ENCODE measurements at places on chromosomes 16 and 17.

DNA sequence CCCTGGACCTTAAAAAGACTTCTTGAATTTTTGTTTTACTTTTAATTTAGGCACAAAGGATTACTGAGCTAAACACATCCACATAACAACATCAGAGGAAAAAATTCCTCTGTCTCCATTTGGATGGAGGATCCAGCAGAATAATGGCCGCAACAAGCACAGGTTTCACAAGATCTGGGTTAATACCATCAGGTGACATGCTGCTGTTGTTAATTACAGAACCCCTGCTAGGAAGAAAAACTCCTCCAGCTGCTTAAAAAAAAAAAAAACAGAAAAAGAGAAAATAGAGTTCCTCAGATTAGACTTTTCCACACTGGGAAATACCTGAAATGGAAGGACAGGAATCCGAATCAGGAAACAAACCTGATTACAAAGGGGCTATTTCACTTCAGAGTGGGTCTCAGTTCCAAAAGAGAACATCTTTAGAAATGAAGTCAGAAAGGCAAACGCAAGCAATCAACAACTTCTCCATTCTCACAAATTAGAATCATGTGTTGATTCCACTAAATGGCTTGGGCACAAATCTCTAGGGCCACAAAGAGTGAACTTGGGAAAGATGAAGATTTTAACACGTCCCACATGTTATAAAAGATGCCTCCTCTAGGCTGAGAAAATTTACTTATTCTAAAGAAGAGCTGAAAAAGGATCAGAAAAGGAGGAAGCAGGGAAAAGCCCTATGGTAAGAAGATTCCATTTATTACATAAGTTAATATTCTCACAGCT, 44.0 kb downstream of the SPOP start:
- DNase-seq = no peak

DNA sequence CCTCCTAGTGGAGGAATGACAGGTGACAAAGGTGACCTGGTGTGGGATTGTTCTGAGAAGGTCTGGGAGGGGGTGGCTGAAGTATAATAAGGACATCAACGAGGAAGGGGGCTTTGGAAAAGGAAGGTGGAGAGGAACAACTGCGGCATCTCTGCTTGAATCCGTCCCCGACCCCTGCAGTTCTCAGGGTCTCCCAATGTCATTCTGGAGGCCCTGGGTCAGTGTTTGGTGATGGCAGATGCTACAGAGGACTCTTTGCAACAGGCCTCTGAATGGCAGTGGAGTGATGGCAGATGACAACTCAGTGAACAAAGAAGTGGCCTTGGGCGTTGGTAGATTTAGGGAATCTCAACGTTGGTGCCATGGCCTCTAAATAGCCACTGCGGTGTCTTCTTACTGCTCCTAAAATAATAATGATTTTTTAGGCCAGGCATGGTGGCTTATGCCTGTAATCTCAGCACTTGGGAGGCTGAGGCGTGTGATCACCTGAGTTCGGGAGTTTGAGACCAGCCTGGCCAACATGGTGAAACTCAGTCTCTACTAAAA, 1.3 kb downstream of the ENGASE start:
- no peak for DNase-seq

DNA sequence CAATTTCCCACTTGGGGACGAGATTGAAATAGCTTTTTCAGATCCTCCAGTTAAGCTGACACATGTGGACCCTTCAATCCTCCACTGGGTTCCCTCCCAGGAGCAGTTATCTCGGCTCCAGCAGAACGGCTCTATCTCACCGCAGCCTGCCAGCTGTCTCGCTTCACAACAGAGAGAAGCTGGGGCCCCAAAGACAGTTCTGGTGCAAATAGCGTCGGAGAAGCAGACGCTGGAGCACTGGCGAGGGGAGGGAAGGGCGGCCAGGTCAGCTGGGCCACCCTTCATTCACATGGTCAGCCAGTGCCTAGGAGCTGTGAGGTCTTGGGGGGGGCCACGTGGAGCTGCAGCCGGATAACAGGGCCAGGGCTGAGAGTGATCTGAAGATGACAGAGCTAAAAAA, 141.3 kb upstream of the SDK2 start:
- DNase-seq = no peak

DNA sequence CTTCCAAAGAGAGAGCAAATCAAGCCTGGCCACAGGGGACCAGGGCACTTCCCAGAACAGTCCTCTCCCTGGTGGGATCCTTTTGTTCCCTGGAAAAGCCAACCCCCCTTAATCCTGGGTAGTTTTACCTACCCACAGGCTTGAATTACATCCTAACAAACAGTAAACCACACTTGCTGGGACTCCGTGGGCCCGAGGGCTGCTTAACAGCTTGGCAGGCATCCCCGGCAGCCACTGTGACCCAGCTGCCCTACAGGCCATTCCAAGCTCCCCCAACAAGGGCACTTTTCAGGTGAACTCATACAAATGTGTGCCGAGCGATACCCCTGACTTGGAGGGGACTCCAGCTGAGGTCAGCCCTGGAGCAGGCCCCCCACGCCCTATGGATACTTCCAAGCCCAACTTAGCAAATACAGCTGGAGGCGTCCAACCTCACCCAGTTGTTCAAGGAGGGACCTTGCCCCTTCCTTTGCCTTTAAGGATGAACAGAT, 26.4 kb downstream of the ADCY9 start:
- no peak for DNase-seq

DNA sequence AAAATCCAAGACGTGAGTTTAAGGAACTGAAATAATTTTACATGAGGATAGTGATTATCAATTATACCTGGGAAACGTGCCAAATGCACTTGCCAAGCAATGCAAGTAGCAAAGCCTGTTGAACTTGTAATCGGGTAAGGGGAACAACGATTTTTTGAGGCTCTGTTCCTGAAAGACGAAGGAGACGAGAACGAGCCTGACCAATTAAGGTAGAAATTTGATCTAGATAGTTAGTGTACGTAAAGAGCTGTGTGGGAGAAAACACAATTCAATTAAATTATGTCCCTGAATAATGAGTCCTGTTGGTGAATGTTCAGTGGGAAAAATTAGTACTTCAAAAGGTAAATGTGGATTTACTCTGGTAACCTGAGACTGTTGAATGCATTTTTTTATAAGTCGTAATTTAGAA, 17.7 kb upstream of the KCTD5 start:
- DNase-seq = no peak

GRCh38 chr17:5825717-5826330, 241.5 kb upstream of the NLRP1 start:
- no peak for DNase-seq

- DNase-seq = no peak
Observed at GRCh38 chr17:81409190-81409935, 14.1 kb downstream of the BAHCC1 start.

DNA sequence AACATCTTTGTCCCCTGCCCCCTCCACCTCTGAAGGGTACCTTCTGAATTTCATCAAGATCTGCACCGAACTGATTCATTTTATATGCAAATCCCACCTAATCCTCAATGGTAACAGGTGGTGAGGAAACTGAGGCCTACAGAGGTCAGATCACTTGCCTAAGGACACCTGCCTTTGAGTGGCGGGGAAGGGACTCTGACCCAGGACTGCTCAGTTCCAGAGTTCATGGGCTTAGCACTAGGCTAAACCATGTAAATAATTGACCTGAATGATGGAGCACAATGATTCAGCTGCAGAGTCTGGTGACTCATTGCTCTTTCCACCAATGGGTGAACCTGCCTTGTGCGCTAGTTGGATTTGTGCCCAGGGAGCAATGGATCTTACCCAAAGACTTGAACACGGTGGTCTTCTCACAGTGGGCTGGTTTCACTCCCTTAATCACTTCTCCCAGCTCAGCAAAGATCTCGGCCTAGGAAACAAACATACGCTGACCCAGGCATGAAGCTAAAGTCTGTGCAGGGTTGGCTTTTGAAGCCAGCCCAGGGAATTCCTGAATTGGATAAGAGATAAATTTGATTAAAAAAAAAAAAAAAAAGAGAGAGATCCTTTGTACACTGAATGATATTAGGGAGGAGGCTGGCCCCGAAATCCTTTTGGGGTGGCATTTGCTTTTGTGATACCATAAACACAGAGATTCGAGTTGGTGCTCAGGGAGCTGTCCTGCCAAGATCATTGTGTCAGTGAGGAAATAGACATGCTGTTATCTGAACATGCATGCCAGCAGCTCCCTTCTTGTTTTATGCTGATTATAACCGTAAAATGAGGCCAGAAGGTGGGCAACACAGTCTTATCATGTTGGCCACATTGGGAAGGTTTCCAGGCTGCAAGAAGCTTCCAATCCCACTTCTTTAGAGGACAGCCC, 17.0 kb downstream of the CRYM start:
- DNase-seq = no peak

GRCh38 chr17:11948789-11949188, 48.5 kb downstream of the ZNF18 start:
- DNase-seq = no peak

- DNase-seq = no peak
Observed at GRCh38 chr17:14845591-14846281, 419.4 kb downstream of the PMP22 start.

DNA sequence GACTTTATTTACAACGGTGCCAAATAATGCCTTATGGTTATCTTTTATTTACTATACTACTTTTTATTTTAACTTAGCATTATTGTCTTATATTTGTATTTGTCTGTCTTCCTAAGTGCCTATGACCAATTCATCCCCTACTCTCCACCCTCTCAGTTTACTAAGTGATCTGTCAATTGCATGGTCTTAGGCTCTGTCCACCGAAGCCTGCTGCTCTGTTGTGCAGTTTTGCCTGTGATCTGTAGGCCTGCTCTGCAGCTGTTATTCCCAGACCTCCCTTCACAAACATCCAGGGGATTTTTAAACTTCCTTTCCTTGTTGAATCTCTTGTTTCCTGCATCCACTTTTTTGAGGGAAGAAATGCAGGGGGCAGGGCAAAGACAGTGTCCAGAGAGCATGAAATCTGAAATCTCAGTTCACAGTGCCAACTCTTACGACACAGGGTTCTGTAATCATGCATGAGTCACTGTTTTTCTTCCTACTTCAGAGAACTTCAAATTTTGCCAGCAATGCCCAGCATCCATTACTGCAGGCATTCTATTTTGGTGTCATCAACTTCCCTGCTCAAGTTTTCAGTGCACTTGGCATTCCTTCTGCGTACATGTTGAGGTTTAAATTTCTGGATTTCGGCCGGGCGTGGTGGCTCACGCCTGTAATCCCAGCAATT, 11.4 kb downstream of the SLFN5 start:
- DNase-seq = no peak

GRCh38 chr17:1122533-1123392, 57.0 kb downstream of the ABR start:
- DNase-seq = peak; percentile 37

DNA sequence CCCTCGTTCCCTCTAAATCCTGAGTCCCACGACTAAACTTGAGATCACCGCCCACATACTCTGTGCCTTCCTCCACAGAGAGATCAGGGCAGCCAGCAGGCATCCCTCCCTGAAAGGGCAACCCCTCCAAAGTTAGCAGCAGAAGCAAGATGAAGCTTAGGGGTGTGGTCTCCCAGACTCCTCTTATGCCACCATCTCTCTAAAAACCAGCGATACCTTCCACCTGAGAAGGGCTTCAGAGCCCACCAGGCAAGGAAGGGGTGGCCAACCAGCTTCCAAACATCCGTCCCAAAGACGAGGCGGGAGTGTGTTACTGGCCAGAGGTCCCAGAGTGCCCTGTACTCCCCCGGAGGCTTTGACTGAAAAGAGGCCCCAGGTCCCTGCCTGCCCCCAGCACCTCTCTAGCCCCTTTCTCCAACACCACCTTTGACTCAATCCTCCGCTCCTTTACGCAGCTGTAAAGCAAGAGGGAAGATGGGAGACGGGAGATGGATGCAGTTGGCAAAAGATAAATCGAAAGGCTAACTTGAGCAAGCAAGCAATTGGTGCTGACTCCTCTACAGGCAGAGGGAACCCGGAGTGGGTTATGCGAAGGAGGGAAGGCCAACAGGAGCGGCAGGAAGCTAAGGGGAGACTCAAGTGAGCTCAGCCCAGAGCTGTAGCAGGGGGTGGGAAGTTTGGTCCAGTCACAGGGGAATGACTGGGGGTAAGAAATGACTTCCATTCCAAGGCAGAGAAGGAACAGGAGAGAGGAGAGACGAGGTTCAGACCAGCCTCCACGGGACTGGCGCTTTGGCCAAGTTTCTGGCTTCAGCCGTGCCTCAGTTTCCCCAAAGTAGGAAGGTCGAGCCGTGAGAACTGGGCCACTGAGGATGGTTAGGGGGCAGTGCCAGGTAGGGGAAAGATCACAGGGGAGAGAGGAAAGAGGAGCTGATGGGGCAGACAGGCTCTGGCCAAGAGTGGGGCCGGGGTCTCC, 1.0 kb downstream of the ST3GAL2 start:
- no peak for DNase-seq

DNA sequence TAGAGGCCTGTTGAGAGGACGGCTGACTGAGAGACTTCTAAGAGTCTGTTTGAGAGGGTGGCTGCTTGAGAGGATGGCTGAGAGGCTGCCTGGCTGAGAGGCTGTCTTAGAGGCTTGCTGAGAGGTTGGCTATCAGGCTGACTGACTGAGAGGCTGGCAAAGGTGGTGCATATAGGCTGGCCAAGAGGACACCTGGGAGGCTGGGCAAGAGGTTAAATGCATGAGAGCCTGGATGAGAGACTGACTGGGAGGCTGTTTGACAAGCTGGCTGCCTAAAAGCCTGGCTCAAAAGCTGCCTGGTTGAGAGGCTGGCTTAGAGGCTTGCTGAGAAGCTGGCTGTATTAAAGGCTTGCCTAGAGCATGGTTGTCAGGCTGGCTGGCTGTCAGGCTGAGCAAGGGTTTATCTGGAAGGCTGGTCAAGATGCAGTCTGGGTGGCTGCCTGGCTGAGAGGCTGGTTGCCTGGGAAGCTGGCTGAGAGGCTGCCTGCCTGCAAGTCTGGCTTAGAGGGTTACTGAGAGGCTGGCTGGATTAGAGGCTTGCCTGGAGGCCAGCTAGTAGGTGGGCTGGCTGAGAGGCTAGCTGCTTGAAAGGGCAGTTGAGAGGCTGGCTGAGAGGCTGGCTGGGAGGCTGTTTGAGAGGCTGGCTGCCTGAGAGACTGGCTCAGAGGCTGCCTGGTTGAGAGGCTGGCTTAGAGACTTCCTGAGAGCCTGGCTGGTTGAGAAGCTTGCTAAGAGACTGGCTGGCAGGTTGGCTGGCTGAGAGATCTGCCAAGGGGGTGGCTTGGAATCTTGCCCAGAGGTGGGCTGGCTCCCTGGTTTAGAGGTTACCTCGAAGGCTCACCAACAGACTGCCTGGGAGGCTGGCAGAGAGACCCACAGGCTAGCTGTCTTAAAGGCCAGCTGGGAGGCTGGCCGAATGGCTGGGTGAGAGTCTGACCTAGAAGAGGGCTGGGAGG, 38.3 kb upstream of the ACSM2B start:
- DNase-seq = no peak

GRCh38 chr17:17513626-17514025, 17.4 kb upstream of the RASD1 start:
- no peak for DNase-seq

DNA sequence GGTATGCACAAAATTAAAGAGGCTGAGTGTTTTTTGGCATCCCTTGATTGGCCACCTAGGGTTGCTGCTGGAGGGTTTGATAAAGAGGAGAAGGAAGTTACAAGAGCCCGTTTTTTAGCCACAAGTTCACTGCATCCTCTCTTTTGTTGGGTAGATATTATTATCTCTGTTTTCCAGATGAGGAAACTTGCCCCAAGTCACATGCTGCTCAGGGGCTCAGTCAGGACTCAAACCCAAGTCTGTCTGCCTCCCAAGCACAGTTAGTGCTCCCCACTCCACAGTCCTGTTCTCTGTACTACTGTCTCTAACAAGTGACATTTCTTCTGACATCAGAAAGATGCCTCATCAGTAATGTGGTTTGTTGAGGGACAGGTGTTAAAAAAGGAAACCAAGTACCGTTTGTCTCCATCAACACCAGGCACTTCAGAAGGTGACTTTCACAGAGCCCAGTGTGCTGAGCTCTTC, 1.4 kb downstream of the NT5M start:
- no peak for DNase-seq
